Mammary epithelial cell (primary cell): ENCODE measurements at places on chromosomes 4 and X.
A peak's percentile ranks its signal among the peaks of the same experiment; 100 is the strongest.

- DNase-seq: peak; percentile 17
Measured at GRCh38 chr4:166091912-166092510, 219.0 kb downstream of the TLL1 start.

DNA sequence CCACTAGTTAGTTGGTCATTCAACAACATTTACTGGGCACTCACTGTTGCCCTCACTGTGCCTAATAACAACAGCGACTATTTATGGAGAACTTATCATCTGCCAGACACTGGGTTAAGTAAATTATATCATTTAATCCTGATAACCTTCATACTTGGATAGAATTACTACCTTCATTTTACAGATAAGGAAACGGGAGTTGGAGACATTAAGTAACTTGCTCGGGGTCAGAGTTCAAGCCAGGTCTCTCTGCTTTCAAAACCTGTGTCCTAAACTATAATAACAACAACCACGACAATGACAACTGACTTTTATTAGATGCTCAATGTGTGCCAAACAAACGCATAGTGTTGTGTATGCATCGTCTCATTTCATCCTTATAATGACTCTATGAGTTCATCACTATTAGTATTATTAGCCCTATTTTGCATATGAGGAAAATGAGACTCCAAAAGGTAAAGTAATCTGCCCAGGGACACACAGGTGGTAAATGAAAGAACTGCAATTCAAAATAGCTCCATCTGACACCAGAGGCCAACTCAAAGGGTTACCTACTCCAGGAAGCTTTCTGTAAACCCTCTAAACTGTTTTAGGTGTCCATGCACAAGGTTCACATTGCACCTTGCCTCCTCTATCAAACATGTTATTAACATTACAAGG lies 98.4 kb upstream of the ACSL4 start:
- no peak for DNase-seq

DNA sequence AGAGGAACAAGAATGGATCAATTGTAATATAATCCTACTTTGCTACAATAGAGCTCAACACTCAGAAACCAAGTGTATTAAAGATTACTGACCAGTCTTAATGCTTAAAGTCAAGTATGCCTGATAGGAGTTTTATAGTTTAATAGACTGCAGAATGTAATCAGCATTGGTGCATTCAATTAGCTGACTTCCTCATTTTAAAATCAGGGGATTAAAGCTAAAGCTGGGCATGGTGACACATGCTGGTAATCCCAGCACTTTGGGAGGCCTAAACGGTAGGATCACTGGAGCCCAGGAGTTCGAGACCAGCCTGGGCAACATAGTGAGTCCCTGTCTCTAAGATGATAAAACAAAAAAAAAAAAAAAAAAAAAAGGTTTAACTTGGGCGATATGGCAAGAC lies 10.8 kb downstream of the HNRNPDL start:
- DNase-seq: no peak

GRCh38 chr4:48813964-48814363 lies 16.9 kb upstream of the OCIAD1 start:
- no peak for DNase-seq

GRCh38 chrX:52425775-52426174 lies 57.0 kb downstream of the XAGE2 start:
- no peak for DNase-seq

DNA sequence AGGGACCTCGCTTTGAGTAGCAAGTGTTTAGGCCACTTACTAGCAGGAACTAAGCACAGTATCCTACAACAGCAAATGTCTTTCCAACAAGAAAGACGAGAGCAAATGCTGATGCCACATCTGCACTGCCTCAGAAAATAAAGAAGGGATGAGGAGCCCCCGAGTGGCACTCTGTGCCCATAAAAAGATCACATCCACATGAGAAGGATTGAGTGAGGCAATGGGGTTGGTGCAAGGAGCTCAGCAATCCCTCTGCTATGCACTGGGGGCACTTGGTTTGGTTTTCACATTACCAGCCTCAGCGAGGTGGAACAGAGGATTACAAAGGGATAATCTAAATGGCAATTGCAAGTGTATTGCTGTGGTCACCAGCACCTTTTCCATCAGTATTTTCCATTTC lies 252.8 kb upstream of the SLC7A11 start:
- peak; percentile 54 for DNase-seq

GRCh38 chrX:65755786-65756185 lies 88.3 kb downstream of the MSN start:
- DNase-seq: peak; percentile 26

DNA sequence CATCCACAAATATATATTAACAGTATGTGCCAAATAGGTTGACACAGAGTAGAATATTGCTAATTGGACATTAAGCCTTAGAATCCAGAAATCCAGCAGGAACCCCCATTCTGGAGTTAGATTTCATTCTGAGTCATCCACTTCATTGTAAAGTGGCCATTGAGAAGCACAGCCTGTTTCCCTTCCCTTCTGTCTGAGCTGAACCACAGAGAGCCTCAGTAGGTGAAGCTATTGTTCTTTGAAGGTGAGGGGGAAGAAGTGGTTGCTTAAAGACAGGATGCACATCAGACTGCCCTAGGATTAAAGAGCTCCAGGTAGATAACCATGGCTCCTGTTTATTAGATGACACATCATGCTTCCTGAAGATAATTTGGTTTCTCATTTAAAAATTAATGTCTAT lies 30.6 kb upstream of the MCF2 start:
- peak; percentile 72 for DNase-seq

GRCh38 chr4:168550064-168550766 lies 53.4 kb downstream of the PALLD start:
- no peak for DNase-seq

- DNase-seq: no peak
Measured at GRCh38 chr4:123402121-123402465, 5.5 kb downstream of the SPRY1 start.

GRCh38 chr4:156169861-156170260 lies 216.2 kb upstream of the CTSO start:
- no peak for DNase-seq

- no peak for DNase-seq
Measured at GRCh38 chr4:78354782-78355181, 196.8 kb upstream of the ANXA3 start.

GRCh38 chr4:56705966-56706365 lies 24.9 kb upstream of the HOPX start:
- no peak for DNase-seq

GRCh38 chr4:166836865-166837264 lies 397.4 kb downstream of the SPOCK3 start:
- no peak for DNase-seq

DNA sequence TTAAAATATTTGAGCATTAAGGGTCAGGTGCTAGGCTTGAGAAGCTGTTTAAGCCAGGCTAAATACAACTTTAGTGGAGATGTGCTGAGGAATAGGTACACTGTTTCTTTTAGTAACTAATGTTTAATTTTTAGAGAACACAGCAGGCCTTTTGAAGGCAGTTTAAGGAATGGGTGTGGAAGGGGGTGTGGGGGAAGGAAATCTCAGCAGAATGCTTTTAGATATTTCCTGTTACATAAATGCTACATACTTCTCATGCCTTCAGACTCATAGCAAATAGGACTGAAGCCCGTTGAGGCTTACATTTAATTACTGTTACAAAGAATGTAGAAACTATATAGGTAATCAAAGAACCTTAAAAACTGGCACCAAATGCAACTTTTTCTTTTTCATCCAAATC lies 66.3 kb downstream of the WWC2 start:
- no peak for DNase-seq

DNA sequence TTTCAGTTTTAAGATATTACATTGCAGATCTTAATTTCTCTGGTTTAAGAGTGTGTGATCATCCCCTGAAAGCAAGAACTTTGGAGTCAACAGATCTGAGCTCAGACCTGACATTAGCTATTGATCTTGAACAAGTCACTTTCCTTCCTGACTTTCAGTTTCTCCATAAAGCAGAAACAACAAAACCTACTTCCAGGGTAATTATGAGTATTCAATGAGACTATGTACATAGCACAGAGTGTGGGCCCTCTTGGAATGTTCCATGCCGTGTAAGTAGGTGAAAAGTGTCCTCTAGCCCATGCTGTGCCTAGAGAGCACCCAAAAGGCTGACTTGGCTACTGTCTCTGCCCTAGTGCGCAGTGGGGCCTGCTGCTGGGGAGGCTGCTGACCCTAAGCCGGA lies 188.0 kb upstream of the RPL34 start:
- DNase-seq: no peak

- DNase-seq: peak; percentile 80
Measured at GRCh38 chrX:106286053-106286650, 118.0 kb downstream of the PWWP3B start.

DNA sequence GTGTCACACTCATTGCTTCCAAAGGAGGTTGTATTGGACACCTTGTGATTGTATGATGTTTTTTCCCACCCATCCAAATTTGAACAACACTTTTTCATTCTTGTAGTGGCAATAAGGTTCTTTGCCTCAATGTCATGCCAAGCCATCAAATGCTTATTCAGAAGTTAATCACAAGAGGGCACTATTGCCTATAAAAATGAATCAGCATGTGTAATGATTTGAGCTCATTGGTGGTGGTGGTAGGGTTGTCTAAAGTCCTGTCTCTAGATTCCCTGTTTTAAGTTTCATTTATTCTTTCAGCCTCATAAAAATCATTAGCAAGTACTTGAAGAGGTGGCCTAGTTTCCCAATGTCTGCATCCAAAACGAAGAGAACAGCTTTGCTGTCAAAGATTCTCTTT lies 37.0 kb downstream of the IRS4 start:
- peak; percentile 19 for DNase-seq

DNA sequence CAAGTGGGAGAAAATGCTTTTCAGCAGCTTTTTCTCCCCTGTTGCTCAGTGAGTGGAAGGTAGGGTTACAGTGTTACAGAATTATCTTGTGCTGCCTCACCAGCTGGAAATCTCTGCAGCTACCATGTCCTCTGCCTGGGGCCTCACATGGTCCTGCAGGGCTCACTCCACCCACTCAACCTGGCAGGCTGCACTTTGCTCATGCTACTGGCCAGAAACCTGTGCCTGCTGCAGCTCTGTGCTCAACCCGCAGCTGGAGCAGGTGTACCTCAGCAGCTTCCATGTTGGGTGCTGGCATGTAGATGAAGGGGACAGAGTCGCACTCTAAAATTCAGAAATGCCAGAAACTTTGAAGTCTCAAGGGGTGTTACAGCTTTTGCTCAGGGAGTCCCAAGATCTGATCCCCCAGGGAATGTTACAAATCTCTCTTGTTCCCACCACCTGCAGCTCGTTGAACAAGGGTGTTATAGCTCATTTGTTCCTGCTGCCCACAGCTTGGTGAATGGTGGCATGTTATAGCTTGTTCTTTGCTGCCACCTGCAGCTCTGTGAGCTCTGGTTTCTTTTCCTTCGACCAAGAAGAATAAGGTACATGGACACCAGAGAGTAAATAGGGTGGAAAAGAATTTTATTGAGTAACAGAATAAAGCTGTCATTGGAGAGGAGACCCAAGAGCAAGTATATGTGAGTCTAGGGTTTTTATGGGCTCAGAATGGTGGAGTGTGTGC lies 845.8 kb downstream of the TECRL start:
- DNase-seq: no peak

- no peak for DNase-seq
Measured at GRCh38 chr4:85673540-85673939, 198.6 kb downstream of the ARHGAP24 start.

- peak; percentile 17 for DNase-seq
Measured at GRCh38 chr4:70895405-70895804, 6.8 kb upstream of the MOB1B start.

DNA sequence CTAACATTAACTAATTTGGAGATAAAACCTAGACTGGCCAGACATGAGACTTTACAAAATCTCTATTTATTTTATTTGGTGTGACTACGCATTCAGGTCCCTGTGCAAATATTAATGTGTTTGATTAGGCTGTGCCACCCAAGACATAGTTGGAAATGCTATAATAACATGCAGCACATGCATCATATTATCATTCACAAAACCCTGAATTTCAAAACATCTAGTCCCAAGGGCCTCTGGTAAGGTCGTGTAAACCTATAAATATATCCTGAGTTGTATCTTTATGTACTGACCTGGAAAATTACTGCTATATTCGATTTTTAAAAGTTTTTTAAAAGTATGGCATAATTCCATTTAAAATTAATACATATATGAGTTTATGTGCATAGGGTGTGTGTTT lies 47.1 kb upstream of the FAT4 start:
- DNase-seq: no peak

DNA sequence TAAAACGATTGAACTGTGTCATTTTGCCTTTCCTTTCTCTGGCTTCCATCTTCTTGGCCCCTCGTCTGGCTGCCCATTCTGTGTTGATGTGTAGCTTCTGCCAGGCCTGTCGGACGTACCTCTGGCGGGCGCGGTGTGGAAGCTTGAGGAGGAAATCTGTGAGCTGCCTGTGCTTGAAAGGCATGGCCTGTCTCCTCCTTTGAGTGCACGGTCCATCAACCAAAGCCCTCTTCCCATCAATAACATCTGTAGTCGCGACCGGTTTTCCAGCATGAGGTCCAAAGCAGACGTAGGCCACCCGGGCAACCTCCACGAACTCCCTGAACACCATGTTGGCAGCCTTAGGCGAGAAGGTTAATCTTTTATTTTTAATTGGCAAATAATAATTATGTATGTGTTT lies 202.7 kb downstream of the CRLF2 start:
- no peak for DNase-seq

GRCh38 chr4:89829470-89830138 lies 7.4 kb downstream of the SNCA start:
- DNase-seq: peak; percentile 86

DNA sequence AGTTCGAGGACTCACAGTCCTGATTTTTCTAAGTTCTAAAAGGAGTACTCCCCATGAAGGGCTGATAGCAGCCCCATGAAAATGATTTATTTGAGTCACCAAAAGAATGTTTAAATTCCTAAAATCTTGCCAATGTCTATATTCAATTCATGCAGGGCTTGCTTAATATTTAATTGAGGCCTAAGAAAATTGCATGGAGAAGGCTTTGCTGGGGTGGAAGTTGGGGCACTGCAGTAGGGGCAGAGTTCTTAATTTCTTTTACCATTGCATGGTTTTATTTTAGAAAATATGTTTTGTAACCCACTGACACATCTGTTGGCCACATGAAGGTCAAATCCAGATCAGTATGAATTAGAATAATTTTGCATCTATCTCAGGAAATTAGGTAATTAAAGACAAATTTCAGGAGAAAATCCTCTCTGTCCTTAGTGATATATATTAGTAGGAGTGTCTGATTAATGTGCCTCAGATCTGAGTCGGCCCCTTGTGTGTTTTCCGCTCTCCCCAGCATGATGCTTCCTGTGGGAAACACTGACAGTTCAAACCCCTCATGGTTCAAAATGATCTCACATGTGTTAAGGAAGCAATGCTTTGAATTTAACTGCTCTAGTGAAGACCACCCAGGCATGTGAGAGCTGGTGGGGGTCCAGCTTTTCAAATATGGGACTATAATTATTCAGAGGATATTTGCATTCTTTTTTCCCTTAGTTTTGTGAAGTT lies 54.0 kb upstream of the EGFL6 start:
- no peak for DNase-seq

GRCh38 chrX:110280954-110281353 lies 36.9 kb downstream of the AMMECR1 start:
- no peak for DNase-seq
